ENCODE measurements at places on chromosomes 11 and 22. TPM values are rescaled to one million over a fixed set of nuclear protein-coding genes. Genes with fewer than 3 reads are reported as not detected.

DNA sequence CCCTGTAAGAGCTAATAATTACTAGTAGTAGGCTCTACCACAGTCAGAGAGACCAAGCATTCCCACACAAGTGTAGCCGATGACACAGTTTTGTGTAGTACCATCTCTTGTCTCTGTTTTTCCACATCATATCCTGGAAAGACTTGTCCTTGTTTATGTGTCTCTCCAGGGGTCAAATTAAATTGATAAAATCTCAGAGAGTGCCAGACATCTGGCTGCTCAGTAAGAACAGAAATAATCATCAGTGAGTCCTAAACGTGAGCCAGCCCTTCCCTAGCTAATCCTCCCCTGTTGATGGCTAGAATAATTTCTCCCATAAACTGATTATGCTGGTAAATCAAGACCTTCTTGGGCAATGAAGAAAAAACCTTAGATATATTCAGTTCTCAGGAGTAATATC lies 111.4 kb upstream of the GRAMD1B start:
- no peak for DNase-seq

DNA sequence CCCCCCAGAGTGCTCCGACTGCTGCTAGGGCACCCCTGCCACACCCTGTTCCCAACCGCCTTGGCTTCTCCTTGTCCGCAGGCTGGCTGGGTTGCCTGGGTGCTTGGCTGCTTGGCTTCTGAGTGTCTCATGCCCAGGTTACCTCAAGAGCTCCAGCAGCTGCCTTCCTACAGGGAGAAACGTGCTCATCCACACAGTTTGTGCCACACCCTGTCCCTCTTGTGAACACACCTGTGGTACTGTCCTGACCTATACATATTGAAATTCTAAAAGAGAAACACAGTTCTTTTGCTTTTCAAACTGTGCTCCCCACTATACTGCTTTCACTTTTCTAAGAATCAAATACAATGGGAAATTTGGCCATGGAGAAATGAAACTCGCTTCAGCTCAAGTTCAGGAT lies 191.4 kb downstream of the DBX1 start:
- DNase-seq = no peak

DNA sequence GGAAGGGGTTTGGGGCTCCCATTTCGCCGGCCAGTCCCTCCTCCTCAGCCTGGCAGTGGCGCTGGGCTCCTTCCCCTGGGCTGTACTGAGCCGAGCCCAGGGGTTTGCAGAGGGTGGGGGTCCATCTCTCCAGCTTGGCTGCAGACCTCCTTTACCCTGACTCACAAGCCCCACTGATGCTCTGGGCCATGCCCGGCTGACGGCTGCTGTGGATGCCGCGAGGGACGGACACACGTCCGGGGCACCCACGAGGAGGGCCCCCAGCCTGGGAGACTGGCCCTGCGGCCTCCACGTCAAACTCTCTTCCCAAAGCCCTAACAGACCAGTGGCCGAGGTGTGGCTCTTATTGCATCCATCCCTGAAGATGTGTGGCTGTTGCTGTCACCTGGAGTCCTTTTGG lies 14.1 kb downstream of the PMM1 start:
- DNase-seq = no peak

- no peak for DNase-seq
Observed at GRCh38 chr11:63908631-63909401, 8.1 kb downstream of the RCOR2 start.

- DNase-seq = no peak
Observed at GRCh38 chr22:20171288-20172140, 20.7 kb upstream of the CCDC188 start.

GRCh38 chr22:30861131-30861530 lies 107.4 kb downstream of the MORC2 start:
- DNase-seq = no peak

DNA sequence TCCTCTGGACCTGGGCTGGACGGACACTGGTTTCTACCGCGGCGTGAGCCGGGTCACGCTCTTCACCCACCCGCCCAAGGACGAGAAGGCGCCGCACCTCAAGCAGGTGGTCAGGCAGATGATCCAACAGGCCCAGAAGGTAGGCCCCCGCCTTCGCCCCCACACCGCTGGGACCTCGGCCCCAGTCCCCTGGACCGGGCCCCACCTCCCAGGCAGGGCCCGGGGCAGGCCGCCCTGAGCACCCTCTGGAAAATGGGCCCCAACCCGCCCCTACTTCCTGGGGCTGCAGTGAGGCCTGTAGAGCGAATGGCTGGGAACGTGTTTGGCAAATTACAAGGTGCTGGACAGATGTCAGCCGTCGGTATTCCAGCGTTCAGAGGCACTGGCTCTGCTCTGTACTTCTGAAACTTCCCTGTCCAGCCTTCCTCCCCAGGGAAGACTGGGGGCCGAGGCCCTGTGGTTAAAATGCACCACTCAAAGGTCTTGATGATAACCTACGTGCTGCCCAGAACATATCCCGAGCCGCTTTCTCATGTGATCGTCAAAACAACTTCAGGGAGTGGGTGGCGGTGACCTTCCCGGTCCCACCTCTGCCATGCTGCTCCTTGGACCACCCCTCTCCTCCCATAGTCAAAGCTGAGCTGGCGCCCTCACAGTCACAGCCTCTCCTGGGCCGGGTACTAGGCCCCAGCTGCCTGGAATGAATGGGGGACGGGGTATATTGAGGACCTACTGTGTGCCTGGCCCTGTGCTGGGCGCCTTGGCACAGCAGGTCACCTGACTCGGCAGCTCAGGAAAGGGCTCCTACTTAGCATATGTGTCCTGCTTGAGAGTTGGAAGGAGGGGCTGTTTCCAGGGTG lies 869 bp downstream of the FAM83F start:
- DNase-seq = no peak

DNA sequence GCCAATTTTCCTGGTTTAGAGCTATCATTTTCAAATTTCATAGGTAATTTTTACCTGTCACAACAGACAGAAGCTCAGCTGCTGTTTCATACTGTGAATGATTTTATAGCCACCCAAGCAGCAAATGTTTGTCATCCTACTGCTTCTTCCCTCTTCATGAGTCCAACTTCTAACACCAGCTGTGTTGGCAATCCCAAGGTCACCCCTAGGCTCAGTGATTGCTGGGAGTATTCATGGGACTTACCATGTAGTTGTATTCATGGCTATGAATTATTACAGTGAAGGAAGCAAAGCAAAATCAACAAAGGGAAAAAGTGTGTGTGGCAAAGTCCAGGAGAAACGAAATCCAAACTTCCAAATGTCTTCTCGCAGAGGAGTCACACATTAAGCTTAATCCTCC lies 28.5 kb downstream of the CUL5 start:
- DNase-seq = no peak

DNA sequence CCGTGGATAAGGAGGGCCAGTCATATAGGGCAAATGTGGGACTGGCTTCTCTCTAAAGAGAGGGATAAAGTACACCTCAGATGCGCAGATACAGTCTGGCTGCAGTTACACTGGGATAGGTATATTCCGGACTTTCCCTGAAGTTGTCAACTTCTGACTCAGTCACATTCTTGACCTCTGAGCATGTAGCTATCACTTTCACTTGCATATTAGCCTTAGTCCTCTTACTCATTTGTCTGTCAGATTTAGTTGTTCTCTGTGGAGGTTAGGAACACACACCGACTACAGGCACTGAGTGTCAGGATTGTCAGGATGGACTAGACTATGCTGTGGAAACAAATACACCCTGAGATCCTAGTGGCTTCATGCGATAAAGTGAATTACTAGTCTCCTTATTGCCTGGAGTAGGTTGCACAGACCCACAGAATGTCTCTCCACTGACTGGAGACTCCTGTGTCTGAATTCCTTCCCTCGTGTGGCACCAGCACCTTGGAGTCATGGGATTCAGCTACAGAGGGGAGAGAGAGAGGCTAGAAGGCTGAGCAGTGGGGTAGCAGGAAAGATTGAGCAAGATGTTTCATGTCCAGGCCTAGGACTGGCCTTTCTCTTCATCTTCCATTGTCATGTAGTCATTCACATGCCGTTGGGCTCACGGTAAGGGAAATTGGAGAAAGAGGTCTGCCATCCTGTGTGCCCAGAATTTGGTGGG lies 654.3 kb downstream of the NTM start:
- DNase-seq = no peak

DNA sequence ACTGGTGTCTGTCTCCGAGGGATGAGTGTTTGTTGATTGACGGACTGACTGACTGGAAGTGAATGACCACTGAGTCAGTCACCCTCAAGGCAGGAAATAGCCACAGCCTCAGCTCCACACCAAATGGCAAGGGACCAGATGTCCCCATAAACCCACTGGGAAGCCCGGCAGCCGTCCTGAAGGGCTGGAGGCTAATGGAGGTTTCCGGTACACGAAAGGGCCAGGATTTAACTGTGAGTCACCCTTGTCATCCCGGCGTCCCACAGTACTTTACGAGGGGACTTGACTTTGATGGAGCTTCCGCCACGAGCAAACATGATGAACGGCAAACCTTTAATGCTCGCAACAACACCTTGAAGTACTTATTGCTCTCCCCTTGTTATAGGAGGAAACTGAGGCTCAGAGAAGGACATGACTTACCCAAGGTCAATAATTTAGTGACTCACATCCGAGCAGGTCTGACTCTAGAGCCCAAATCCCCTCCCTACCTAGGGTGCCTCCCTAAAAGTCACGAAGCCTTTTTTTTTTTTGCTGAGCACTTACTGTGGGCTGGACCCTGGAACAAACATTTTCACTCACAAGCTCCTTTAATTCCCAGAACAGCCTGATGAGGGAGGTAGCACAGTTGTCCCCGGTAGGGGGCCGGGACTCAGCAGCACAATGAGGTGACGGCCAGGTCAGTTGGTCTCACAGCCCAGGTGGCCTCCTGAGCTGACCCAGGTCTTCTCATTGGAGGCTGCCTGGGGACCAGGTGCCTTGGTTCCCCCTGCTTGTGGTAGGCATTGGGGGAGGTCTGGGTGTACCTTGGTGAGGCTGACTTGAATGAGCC lies 25.2 kb upstream of the GCAT start:
- DNase-seq = no peak

DNA sequence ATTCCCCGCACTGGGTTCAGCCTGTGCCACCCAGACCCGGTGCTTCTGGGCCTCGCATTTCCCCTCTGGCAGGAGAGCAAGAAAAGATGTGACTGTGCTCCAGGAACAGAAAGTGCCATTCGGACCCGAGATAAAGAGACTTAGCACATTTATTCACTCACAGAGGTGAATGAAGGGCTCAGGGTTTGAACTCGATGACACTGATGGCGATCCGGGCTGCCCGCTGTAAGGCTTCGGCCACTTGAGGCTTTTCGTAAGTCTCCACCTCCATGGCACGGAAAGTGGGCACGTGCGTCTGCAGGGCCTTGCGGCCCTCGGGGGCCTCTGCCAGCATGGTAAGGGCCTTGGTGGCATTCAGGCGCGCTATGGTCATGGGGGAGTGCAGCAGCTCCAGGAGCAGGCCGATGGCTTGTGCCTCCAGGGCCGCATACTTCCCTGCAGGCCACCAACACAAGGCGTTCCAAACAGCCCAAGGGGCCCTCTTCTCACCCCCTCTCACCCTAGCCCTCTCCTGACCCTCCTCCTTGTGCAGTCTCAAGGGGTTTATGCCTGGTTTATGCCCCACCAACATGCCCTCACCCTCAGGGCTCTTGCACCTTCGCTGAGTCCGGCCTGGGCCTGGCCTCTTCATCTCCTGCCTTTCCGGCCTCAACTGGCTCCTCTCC lies 10.9 kb upstream of the GNAZ start:
- DNase-seq = no peak

DNA sequence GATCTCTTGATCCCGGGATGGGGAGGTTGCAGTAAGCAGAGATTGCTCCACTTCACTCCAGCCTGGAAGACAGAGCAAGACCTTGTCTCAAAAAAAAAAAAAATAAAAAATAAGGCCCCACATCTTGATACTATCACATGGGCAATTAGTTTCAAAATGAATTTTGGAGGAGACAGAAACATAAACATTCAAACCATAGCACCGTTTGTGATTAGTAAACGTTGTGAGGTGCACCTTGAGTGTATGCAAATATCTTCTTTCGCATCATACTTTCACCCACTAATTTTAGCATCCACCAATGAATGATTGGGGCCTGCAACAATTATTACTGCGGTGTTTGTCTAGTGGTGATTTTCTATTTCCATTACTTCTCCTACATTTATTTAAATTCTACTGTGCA lies 11.0 kb upstream of the SPDYC start:
- no peak for DNase-seq

DNA sequence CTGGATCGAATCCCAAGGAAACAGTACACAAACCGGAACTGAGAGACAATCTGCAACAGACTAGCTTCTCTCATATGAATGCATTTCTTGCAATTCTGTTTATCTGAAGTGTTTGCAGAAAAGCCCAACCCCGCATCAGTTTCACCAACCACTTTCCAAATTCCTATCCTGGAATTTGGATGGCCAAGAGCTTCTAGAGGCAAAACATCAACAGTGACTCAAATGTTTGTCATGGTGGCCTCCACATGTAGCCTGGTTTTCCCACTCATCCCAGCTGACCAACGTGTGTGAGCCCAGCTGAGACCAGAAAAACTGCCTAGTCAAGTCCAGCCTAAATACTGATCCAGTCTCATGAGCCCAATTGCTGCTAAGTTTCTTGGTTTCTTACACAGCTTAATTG lies 8.3 kb upstream of the MIEF1 start:
- DNase-seq = no peak

DNA sequence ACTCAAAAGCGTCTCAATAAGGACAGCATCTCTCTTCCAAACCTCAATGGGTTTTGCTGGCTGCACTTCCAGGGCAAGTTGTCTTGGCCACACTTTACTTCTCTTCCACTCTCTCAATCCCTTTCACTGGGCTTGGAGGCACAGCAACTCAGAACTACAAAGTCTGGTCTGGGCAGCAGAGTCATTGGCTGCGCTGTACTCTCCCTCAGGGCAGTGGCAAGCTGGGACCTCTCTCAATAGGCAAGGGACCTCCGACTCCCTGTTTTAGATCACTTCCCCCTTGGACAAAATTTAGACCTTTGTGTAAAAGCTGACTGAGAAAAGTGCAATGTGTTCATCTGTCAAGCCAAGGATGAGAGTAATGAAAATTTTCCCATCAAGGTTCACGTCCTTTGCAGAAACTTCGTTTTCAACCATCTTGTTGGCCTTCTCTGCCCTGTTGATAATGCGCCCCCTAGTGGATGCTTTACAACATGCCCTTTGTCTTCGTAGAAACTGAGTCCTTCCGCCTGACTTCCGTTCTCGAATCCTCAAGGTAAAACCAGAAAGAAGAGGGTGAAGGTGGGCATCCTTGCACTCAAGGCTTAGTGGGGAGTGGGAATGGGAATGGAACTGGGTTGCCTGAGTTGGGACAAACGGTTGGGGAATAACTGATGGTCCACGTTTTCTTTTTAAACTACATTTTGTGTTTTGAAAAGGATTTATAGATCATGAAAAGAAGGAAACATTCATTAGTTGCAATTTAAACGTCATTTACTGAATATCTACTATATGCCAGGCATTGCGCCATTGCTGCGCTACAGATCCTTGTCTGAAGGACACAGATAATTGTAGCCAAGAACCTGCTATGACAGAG lies 99.1 kb downstream of the CD44 start:
- DNase-seq = no peak

GRCh38 chr11:30435488-30435887 lies 112.6 kb downstream of the ARL14EP start:
- no peak for DNase-seq

- peak; percentile 65 for DNase-seq
Observed at GRCh38 chr11:35166369-35167360, 27.7 kb downstream of the CD44 start.

MED15 gene
- total RNA-seq = 78.9 TPM

C11orf16 gene
- not detected for total RNA-seq

SLC22A6 gene
- not detected for total RNA-seq

TRPM5 gene
- total RNA-seq = not detected

ABCC8 gene
- 0.42 TPM for total RNA-seq

MS4A7 gene
- 81.8 TPM for total RNA-seq

KRTAP5-7 gene
- not detected for total RNA-seq

Measured in thoracic aorta (tissue), 2 donors.